Activated CD4-positive, CD25-positive, alpha-beta regulatory T cell treated with anti-CD3 and anti-CD28 coated beads, Interleukin-2, amount 50 U/mL, for 24 hours (primary cell): ENCODE measurements at places on chromosomes 4 and X.

DNA sequence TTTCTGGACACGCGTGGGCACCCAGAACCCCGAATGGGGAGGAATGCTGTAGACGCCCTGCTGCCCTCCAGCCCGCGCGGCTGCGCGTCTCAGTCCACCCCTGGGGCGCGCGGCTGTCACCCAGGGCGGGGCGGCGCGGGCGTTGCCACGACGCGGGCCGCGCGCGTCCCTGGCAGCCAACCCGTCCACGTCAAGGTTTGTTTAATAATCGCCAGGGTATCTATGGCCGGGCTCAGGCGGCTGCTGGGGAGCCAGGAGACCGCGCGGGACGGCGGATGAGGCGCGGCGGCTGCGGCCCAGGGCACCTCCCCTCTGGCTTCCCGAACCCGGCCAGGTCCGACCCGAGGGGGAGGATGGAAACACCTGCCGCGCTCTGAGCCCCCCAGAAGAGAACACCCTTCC lies at the start of gene SPATA18:
Gene SPATA18 (plus strand): TSS at position 92 of the 402 bp plus-strand sequence. CDS start 401 bp downstream, outside the sequence.
- peak; percentile 15 for ATAC-seq

DNA sequence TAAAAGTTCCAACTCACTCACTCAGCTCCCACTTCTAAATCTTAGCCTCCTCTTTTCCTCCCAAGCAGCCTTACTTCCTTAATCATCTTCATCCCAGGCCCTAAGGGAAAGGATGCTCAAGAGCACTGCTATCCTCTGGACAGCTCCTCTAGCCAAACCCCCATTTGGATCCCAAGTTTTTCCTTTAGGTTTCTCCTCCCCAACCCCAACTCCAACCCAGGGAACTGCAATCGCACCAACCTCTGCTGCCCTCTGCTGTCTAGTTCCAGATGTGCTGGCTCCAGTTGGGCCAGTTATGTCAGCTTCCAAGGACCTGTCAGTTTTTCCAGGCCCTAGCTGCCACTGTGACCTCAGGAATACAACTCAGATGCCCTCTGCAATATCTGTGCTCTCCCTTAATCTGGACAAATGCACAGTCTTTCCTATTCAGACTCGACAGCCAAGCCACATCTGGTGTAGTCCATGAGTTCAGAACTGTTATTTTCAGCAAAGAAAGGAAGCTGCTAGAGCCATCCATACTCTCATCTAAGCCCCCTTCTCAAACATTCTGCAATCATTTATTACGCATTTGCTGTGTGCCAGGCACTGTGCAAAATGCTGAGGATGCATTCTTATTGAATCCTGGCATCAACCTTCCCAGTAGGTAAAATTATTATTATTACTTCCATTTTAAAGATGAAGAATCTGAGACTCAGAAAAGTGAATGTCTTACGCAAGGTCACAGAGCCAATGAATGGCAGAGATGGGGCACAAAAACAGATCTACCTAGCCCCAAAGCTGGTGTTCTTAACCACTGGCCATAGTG lies 12.3 kb upstream of the XPNPEP2 start:
- no peak for ATAC-seq

DNA sequence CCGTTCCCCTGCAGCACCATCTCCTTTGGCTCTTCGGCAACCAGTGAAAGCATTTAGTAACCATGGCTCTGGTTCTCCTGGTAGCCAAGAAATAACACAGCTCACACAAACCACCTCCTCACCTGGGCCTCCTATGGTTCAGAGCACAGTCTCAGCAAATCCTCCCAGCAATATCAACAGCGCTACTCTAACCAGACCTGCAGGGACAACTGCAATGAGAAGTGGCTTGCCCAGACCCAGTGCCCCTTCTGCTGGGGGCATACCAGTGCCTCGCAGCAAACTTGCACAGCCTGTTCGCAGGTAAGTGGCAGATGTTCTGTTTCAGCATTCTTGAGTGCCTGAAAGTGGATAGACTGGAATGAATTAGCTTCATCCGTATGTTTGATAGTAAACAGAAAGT lies 63.0 kb upstream of the SLC10A4 start:
- no peak for ATAC-seq

- ATAC-seq, result no peak
These were observed 97.9 kb downstream of the CPZ start for GRCh38 chr4:8690216-8691150.

DNA sequence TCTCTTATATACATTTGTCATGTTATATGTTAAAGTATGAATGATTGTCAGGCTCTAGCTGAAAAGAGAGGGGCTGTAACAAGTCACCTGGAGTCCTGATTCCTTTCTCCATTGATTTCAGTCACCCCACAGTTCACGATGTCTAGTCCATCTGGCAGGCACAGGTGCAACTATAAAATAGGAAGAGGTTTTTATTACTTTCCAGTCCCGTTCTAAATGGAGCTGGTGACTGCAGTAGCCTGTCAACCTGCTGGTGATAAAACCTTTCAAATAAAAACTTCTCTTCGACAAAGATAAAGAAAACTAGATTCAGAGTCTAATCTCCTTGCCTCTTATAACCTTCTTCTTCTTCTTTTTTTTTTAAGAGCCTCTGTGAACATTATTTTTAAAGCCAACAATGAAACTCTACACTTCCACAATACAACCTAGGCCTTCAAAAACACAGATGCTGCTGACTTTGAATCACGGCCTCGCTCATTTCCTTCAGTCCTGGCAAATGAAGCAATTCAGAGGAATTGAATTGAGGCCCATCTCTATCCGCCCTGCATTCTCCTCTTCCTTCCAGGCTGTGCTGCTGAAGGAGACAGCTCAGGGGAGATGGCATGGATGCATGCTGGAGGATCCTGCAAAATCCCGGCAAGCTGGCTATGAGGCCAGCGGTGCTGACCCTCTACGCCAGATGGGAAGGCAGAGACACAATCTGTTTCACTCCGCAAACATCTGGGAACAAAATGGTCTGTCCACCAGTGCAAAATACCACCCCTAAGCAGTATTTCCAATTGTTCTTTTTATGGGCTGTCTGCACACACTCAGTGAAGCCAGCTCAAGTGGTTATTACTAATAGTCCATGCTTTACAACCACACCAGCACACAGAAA lies 27.3 kb upstream of the CDKN2AIP start:
- ATAC-seq, result no peak

DNA sequence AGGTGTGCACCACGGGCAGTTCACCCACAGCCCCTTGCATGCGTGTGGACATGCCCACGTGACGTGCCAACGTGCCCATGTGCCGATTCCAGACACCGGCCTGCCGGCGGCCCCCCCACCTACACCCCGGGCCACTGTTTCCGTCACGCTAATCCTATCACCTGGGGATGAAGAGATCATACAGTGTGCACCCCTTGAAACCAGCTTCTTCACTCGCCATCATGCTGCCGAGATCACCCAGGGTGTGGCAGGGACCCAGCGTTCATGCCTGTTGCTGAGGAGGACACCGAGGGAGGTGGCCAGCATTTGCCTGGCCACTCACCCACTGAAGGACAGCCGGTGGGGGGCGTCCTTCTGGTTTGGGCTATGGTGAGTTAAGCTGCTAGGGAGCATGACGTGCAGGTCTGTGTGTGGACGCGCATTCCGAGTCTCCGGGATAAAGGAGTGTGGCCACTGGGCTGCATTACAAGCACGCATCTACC lies 14.1 kb downstream of the CTBP1 start:
- ATAC-seq, result no peak

DNA sequence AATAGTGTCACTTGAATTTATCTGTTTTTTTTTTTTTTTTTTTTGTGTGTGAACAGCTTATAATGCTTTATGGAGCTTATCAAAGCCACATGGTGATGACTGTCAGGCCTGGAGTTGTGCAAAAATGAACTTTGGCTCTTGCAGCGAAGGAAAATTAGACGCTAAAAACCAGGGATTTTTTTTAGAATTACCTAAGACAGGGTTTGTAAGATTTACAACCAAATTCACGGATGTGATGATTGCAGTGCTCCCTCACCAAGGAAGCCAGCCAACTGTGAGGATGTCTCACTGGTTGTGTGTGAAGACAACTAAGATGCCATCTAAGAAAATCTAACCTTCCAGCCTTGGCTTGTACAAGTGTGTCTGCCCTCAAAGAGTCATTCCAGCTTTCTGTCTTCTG lies 127.1 kb upstream of the SLC4A4 start:
- no peak for ATAC-seq

- ATAC-seq, result no peak
These were observed 17.5 kb upstream of the TBC1D1 start for GRCh38 chr4:37873386-37873785.

DNA sequence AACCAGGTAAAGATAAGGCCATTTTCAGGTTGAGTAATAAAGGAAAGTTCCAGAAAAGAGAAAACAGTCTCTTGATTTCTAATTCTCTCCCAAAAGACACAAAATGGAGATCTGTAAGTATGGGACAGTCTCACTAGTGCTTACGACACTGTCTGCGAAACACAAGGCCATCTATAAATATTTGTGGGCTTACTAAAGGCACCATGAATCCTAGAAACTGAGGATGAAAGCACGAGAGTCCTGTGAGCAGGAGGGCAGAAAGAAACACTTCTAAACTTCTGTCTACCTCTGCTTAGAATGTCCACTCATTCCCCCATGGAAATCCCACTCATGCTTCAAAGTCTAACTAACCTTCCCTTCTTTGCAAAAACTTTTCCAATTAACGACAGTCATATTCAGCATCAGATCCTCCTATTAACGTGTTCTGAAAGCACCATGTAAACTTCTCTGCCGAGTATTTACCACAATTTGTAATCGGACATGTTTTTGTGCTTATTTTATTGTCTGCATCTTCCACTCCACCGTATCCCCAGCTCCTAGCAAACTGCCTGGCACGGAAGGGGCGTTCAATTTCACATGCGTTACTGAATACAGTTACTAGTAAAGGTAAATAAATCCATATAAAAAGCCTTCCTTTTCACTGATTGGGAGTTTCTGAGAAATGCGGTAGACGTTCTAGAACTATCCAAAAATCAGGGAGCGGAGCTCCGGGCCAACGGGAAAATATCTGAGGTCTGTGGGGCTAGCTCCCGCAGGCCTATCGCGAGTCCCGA lies 665 bp downstream of the PSMD10 start:
- no peak for ATAC-seq

DNA sequence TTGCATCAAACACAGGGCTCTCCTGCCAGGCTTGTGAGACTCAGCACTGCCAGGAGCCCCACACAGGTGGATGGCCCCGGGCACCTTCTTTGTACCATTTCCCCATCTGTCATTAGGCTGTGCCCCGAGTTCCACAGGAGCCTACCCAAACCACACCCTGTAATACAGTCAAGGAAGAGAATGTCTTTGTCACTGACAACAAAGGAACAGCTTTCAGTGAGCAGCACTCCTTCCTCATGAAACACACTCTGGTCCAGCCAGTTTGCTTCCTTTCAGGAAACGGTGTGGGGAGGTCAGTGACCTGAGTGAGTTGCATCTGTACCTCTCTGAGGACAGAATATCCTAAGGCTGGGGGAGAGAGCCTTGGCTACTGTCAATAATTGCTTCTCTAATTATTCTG lies 53.7 kb downstream of the LNX1 start:
- no peak for ATAC-seq

GRCh38 chr4:7195546-7196287 lies 3.4 kb downstream of the SORCS2 start:
- ATAC-seq, result no peak

- peak; percentile 51 for ATAC-seq
These were observed 81.9 kb upstream of the HPGD start for GRCh38 chr4:174604198-174604597.

DNA sequence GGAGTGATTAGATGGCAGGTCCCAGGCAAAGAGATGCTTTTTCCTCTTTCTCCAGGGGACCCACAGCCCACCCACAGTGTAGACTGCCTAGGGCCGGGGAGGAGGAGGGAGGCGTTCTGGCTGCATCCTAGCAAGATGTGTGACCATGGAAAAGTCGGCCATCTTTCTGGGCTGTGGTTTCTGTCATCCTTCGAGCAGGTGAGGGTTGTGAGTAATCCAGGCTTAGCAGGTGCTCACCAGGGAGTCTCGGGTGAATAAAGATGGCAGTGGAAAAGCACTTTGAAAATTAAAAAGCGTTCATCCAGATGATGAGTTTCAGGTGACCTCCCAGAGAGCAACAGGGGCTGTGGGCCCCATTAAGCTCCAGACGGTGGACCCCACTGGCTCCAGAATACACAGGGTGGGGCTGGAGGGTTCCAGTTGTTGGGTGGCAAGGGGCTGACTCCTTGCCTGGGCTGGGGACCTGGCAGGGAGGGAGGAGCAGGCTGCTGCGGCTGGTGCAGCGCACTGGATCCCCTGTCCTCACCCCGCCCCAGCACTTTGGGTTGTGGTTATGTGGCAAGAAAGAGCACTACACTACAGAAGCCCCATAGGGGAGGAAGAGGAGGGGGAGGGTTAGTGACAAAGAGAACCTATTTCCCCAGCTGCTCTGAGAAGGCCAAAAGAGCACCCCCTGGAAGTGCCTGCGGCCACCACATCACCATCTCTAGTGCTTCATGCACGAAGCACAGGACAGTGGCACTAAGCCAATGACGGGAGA lies 23.7 kb downstream of the ELF4 start:
- peak; percentile 46 for ATAC-seq

DNA sequence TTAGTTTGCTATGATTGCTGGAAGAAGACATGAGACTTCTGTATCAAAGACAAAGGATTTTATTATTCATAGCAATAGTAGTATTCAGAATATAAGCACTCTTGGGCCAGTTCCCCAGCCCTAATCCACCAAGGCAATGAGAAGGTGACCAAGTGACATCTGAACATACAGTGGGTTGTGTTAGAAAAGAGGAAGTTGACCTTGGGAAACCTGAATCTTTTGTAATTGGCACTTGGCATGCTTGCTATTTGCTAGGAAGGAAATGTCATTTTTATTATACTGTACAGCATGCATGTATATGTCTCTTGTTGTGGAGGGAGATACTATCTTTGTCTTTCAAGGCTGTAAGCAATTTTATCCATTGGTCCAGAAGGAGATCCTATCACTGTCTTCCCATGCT lies 216.1 kb upstream of the FAT1 start:
- no peak for ATAC-seq

- ATAC-seq, result no peak
These were observed 99.8 kb downstream of the ARHGAP10 start for GRCh38 chr4:147831551-147832171.

- no peak for ATAC-seq
These were observed 31.1 kb downstream of the GRID2 start for GRCh38 chr4:92334716-92335350.

DNA sequence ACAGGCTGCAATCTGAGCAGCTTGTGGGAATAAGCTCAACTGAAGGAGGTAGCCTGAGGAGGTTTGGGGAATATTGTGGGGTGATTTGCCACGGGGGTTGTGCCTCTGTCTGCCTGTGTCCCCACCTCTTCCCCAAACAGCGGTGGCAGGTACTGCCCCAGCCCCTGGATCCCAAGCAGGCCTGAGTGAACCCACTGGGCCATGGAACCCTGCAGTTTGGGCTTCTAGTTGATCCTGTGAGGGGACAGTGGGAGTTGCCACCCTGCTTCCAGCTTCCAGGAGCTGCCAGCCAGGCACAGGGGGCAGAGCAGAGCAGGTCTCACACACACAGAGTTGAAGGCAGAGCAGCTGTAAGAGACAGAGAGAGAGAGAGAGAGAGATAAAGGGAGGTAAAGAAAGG lies 97.4 kb downstream of the PJA1 start:
- no peak for ATAC-seq

GRCh38 chr4:48138936-48139335 lies 4.9 kb upstream of the TXK start:
- ATAC-seq, result peak; percentile 27

GRCh38 chr4:104117776-104118175 lies 376.9 kb downstream of the CXXC4 start:
- ATAC-seq, result no peak
